Fibroblast of the aortic adventitia (primary cell): ENCODE measurements at places on chromosomes 7 and 10. TPM values are rescaled to one million over a fixed set of nuclear protein-coding genes. Genes with fewer than 3 reads are reported as not detected.

The TAF6 gene
- 38.6 and 42.7 TPM in 2 replicates for total RNA-seq

GRCh38 chr7:19871102-19871501 lies 97.7 kb upstream of the TMEM196 start:
- DNase-seq, result no peak

- DNase-seq, result peak; percentile 38
Measured at GRCh38 chr10:48522011-48522765, 82.7 kb downstream of the ARHGAP22 start.

- no peak for DNase-seq
Measured at GRCh38 chr10:56633876-56634452, 272.9 kb upstream of the ZWINT start.

DNA sequence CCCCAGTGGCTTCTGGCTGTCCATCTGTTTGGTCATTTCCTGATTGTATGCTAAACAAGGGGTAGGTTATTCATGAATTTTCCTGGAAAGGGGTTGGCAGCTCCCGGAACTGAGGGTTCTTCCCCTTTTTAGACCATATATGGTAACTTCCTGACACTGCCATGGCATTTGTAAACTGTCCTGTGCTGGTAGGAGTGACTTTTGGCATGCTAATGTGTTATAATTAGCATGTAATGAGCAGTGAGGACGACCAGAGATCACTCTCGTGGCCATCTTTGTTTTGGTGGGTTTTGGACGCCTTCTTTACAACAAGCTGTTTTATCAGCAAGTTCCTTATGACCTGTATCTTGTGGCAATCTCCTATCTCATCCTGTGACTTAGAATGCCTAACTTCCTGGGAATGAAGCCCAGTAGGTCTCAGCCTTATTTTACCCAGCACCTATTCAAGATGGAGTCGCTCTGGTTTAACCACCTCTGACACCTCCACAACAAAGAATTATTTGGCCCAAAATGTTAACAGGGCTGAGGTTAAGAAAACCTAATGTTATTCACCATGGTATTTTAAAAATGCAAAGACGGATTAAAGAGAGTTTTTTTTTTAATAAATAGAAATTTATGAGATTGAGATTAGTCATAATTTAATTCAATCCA lies 2.4 kb upstream of the PTN start:
- DNase-seq, result no peak
